Stimulated activated CD4-positive, alpha-beta T cell treated with anti-CD3 and anti-CD28 coated beads, TNF-alpha, amount 100 ng/mL, for 24 hours (primary cell): ENCODE measurements at places on chromosomes 11 and 22.

DNA sequence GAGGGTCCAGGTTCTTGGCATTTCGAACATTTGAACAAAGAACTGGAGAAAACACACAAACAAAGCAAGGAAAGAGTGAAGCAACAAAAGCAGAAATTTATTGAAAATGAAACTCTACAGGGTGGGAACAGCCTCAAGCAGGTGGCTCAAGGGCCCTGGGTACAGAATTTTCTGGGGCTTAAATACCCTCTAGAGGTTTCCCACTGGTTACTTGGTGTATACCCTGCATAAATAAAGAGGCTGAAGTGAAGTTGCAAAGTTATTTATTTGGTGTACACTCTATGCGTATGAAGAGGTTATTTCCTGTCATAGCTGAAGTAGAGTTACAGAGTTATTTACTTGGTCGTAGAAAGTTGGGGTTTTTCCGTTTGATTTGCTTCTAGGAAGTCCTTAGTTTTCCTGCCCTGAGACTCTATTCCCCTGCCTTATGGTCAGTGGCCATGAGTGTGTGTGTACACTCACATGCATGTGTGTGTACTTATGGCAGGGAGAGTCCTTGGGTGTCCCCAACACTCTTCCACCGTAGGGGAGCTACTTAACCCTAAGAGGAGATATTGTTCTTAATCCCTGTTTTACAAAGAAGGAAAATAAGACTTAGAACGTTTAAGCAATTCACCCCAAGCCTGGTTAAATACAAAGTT, 5.6 kb upstream of the SMCO4 start:
- no peak for DNase-seq

GRCh38 chr11:60377401-60378136, 763 bp upstream of the MS4A7 start:
- no peak for DNase-seq

GRCh38 chr11:9601037-9601875, 27.8 kb downstream of the WEE1 start:
- peak; percentile 68 for DNase-seq

DNA sequence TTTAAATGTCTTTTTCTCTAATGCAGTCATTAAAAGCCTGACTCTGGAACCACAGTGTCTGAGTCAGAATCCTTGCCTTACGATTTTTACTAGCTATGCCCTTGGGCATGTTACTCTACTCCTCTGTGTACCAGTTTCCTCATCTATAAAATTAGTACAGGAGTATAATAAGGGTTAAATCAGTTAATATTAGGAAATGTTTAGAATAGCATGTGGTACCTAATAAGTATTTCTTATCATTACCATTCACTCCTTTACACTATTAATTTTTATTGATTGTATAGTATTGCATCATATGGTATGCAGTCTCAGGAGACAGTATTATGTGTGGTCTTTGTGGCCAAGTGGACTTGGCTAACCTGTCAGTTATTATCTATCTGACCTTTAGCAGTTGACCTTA, 68.2 kb downstream of the METTL15 start:
- DNase-seq = no peak

DNA sequence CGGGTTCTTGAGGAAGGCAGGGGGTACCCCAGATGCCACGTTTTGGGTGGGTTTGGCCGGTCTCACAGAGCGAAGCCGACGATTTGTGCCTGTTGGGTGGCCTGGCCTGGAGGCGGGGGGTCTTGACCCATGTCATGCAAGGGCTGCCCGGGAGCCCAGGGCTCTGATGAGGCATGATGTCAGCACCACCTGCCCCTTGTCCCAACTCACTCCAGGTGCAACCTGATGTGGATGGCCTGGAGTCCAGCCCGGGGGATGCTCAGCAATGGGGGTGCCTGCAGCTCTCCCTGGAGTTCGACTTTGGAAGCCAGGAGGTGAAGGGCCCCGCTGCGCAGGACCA, 851 bp downstream of the SYT8 start:
- DNase-seq = no peak
